ENCODE measurements at places on chromosomes 4 and X.

DNA sequence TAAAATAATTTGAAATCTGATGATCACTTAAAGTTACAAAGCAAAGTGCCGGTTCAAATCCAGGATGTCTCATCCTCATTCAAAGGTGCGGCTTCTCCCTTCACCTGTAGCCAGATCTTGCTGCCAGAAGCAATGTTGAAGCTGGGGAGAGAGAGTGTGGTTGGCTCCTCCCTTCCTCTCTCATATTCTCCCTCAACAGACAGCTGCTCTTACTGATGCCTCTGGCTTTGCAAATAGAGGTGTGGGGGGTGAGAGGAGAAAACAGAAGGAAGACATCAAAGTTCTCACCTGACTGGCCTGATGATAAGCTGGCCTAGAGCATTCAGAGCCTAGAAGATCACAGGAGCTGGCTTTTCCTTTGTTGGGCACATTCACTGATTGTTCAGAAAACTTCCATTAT is 28.3 kb upstream of the BTC start:
- no peak for DNase-seq

DNA sequence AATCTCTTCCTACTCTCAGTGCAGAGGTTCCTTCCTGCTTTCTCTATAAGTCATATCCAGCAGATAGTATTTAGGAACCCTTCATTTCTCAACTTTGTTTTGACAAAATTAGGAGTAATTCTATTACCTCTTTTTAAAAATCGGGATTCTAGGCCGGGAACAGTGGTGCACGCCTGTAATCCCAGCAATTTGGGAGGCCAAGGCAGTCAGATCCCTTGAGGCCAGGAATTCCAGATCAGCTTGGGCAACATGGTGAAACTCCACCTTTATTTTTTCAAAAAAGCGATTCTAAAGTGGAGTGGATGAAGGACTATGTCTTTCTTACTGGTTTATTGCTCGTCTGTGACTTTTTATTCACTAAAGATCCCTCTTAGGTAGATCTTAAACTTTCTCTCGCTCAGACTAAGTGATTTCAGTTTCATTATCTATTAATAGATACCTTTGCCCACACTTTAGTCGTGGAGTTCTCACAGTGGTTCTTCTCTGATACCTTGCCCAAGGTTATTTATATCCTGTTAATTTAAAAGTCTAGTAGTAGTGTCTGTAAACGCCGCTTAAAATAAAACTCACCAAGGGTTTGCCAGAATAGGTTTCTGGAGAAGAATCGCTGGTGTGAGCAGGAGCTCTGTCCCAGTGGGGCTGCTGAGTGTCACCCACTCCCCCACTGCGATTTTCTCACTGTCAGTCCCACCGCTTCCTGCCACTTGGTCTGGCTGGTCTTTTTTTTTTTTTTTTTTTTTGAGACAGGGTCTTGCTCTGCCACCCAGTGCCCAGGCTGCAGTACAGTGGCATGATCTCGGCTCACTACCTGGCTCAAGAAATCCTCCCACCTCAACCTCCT is 27.0 kb upstream of the TMEM131L start:
- no peak for DNase-seq

GRCh38 chrX:40300286-40300890 is 202.6 kb upstream of the BCOR start:
- DNase-seq: no peak

GRCh38 chr4:52912608-52913007 is 50.5 kb downstream of the RASL11B start:
- DNase-seq: no peak

- DNase-seq: no peak
Measured at GRCh38 chrX:52437212-52437611, 58.4 kb upstream of the XAGE1A start.

DNA sequence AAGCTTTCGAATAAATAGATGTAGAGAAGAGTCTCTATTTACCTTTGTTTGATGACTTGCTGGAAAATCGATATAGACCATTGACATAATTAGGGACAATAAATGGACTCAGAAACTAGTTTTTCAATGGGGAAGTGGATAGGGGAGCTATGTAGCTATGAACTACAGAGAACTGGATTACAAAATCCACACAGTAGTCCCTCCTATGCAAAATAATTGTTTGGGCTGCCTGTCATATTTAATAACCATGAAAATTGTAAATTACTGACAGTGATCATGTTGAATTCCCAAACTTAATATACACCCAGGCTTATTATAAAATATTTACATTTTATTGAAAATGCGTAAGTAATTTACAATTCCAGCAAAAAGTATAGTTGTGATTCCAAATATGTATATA is 333.1 kb upstream of the FAM241A start:
- no peak for DNase-seq

DNA sequence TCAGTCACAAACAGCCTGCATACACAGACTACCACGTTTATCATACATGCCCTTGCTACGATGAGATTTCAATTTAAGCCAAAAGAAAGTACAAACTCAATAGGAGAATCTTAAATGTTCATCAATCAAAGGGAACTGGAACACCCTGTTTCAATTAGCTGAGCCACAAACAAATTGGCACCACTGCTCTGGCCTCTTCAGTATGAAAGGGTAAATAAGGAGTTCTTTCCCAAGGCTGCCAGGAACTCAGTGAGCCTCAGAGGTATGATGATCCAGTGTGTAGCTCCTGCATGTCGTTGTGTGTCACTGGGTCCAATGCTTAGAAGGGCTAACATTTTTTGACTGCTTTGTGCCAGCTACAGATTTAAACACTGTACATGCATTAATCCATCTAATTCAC is 5.4 kb downstream of the RNF150 start:
- DNase-seq: no peak

DNA sequence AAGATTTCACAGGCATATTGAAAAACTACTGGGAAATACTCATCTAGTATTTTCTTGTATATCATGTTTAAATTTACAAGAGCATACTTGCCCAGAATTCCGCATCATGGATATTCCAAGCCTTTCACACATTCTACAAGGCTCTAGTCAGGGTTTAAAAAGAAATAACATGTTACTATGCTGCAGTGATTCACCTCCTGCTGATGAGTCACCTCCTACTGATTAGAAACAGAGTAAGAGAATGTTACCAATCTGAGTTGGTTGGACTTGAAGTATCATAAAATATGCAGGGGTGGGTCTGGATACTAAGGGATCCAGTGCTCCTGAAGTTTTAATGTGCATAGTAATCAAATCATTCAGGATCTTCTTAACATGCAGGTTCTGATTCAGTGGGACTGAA is 192.0 kb upstream of the ANK2 start:
- no peak for DNase-seq

DNA sequence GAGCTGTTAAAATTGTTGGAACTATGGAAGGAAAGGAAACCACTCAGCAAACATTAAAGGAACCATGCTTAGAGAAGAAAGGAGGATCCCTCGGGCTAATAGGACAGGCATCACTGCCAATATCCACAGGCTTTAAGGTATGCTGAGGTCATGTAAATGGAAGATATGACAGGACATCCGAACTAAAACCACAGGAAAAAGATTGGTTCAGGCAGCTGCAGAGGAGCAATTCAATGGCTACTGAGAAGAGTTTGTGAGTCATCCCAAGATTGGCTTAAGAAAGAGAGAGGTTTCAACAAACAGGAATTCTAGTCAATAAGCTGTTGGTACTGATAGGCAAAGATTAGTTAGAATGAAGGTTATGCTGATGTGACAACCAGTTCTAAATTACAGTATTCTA is 106.4 kb upstream of the FAM241A start:
- no peak for DNase-seq

DNA sequence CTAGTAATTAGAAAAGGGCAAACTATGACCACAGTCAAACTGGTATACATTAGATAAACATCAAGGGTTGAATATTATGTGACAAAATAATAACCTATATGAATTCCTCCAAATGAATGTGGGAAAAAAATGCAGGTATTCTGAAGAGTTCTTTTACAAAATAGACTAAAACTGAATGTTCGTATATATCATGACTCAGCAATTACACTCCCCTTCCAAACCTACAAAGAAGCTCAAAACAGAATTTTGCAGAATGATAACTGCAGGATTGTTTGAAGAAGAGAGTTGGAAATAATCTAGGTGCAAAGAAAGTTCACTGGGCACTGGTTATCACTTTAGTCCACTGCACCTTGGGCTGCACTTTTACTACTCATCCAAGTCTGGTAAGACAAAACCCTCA is 134.1 kb downstream of the GABRG1 start:
- DNase-seq: no peak

GRCh38 chr4:106369456-106370060 is 980 bp upstream of the GIMD1 start:
- no peak for DNase-seq

- no peak for DNase-seq
Measured at GRCh38 chrX:129039176-129039575, 484.1 kb downstream of the SMARCA1 start.

GRCh38 chr4:3209551-3210325 is 39.2 kb upstream of the MSANTD1 start:
- no peak for DNase-seq

GRCh38 chr4:57157596-57158137 is 47.5 kb upstream of the IGFBP7 start:
- no peak for DNase-seq

DNA sequence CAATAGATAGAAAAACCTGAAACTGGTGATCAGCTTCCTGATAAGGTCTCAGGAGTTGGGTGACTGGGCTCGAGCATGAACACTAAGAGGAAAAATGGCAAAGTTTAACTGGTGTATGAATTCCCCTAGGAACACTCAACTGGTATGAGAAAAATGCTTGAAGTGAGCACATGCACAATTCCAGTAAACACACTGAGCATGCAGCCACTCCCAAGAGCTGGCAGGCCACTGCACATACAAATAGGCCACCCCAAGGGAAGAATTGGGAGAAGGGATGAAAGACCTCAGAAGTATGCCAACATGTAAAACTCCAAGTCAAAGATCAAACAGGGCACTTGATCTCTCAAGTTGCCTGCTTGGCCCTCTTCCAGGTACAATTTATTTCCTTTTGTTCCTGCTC is 45.4 kb upstream of the GNPDA2 start:
- DNase-seq: no peak

DNA sequence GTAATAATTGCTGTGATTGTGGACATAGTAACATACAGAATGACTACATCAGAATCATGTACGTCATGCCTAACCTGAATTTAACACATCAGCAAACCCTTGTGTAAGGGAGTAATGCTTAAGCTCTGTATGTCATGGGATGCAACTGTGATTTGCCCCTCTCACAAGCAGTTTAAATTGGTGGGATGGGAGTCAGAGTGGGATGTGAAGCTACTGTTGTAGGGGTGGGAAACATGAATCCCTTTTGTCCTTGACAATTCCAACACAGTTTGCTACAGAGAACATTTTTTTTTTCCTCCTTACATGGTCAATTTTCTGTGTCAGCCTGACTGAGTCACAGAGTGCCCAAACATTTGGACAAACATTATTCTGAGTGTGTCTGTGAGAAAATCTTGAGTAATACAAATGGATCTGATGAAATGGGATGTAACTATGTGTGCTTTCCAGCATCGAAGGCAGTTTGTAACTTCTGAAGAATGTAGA is 392.8 kb downstream of the GPM6A start:
- no peak for DNase-seq

DNA sequence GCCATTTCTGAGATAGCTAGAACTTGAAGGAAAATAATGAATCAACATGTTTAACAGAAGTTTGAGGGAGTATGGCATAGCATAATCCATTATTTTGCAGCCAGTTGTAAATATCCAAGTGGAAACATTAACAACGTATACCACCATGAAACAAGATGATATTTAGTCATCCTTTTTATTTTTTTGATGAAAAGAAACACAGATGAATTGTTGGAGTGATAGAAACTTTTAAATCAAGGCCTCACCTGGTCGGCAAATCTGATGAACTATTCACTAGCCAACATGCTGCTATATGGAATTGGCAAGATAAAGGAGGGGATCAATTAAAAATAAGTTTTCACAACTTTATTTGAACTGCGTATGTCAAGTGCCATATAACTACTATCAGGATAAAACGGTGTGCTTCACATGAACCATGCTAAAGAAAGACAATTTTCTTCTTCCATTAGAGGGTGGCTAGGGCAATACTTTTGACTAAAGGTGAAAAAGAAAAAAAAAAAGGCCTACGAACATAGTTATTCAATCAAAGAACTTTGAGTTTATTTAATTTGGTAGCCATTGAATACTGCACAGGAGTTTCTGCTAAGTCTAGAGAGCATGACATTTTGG is 510.7 kb downstream of the SPOCK3 start:
- DNase-seq: no peak
